B cell (primary cell): ENCODE measurements at places on chromosomes 4 and X. TPM values are rescaled to one million over a fixed set of nuclear protein-coding genes. Genes with fewer than 3 reads are reported as not detected.
A peak's percentile ranks its signal among the peaks of the same experiment; 100 is the strongest.

TRO gene
- 1.7 and 2.8 TPM in 2 replicates for polyA plus RNA-seq

VCX gene
- polyA plus RNA-seq = not detected in 2 replicates

GRCh38 chrX:131626681-131627296, 82.9 kb downstream of the OR13H1 start:
- no peaks in the 10 kb centered on the region for H3K27me3 ChIP-seq
- H3K27ac ChIP-seq = no peak overlapping the region
- H3K36me3 ChIP-seq = no peaks in the 10 kb centered on the region
- no peak for DNase-seq
- H3K4me1 ChIP-seq = no peaks in the 10 kb centered on the region

GRCh38 chrX:21840193-21840545, 752 bp downstream of the MBTPS2 start:
- H3K27me3 ChIP-seq = no peaks in the 10 kb centered on the region
- H3K4me1 ChIP-seq = peaks cover 5% of the 10 kb centered on the region
- H3K36me3 ChIP-seq = no peaks in the 10 kb centered on the region
- H3K27ac ChIP-seq = peak overlapping the region; percentile 70
